Left cardiac atrium (tissue), 4 donors: ENCODE measurements at places on chromosomes 12 and 14. TPM values are rescaled to one million over a fixed set of nuclear protein-coding genes. Genes with fewer than 3 reads are reported as not detected.

SCFD1 gene
- 52.8 TPM for total RNA-seq

RNASE9 gene
- total RNA-seq: not detected

IFI27 gene
- total RNA-seq: 138 TPM

SIX4 gene
- total RNA-seq: 3.8 TPM

PTPRR gene
- total RNA-seq: 0.27 TPM

CLEC7A gene
- total RNA-seq: 7.4 TPM

VIPAS39 gene
- 9.1 TPM for total RNA-seq

TOMM20L gene
- total RNA-seq: not detected

MON2 gene
- 21.3 TPM for total RNA-seq

ARMH4 gene
- 6.4 TPM for total RNA-seq

OR6C74 gene
- total RNA-seq: not detected

NKX2-8 gene
- total RNA-seq: not detected

CISTR gene
- total RNA-seq: 1.4 TPM

SMCO2 gene
- total RNA-seq: not detected
